ENCODE measurements at places on chromosomes 7 and 10.

GRCh38 chr7:131328377-131329175 lies 900 bp downstream of the MKLN1 start:
- DNase-seq, result no peak

DNA sequence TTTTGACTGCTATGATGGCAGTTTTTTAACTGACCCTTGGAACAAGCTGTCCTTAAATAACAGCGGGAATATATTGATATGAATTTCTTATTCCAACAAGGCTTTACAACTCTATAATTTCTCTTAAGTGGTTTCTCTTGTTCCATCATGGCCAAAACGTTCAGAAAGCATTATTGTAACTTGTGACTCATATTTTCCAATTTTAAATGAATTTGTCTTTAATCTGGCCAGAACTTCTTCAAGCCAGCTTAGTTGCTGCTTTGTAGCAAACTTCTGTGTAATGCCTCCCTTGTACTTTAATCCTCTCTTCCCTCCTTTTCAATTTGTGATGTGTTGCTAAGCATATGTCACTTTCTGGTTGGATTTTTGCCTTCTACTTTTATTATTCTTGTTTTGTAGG lies 271.9 kb downstream of the KIF20B start:
- no peak for DNase-seq

- no peak for DNase-seq
These were observed 22.7 kb upstream of the NKX6-2 start for GRCh38 chr10:132808383-132809231.

GRCh38 chr7:37441386-37441760 lies 7.3 kb downstream of the ELMO1 start:
- DNase-seq, result no peak

- DNase-seq, result no peak
These were observed 718.9 kb downstream of the GRID1 start for GRCh38 chr10:85647741-85648140.

DNA sequence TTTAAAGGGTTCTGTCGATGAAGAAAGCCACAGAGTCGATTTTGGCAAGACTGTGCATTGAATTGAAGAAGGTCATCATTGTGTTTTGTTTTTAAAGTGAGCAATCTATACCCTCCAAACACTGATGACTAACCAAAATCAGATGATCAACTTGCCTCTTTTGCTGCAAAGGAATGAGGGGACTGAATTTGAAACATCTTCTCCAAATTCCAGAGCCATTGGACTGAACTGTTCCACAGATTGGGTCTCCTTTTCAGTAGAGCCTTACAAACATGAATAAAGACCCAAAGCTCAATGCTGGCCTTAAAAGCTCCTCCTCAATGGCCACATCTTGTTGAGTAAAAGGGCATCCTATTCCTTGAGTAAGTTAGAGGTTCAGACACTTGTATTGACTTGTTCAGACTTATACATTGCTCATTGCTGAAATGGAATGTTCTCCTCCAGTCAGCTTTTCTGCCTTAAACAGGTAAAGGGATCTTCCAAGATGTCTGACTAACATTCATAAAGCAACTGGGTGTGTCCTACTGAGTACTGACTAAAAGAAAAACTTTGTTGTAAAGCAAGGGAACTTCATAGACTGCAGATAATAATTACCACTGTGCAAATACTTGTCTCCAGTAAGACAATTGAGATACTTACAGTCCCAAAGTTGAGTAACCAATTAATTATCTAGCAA lies 630.6 kb downstream of the KCNMA1 start:
- no peak for DNase-seq

DNA sequence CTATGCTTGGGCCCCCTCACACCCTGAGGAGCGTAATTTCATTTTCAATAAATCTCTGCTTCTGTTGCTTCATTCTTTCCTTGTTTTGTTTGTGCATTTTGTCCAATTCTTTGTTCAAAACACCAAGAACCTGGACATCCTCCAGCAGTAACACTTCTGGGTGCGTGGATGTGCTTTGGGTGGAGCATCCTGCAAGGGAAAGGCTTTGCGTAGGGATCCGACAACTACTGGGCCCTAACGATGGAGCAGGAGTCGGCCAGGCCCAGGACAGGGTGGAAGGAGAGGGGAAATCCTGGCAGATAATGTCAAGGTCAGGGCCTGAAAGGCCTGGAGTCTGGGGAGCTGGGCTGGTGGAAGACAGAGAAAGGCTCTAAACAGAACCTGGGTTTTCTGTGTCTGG lies 231.8 kb downstream of the ADAM12 start:
- no peak for DNase-seq

DNA sequence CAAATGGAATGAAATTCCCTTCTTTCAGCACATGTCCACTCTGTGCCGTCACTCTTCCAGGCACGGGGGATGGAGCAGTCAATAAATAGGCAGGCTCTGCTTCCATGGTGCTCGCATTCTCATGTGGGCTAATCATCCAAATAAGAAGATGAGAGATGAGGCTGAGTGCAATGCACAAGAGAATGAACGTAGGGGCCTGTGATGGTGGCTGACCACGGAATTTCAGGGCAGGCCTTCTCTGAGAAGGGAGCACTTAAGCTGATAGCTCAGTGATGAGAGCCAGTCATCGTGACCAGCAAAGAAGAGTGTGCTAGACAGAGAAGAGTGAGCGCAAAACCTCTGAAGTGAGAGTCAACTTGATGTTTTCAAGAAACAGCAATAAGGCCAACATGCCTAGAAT lies 47.9 kb downstream of the TAF3 start:
- no peak for DNase-seq

DNA sequence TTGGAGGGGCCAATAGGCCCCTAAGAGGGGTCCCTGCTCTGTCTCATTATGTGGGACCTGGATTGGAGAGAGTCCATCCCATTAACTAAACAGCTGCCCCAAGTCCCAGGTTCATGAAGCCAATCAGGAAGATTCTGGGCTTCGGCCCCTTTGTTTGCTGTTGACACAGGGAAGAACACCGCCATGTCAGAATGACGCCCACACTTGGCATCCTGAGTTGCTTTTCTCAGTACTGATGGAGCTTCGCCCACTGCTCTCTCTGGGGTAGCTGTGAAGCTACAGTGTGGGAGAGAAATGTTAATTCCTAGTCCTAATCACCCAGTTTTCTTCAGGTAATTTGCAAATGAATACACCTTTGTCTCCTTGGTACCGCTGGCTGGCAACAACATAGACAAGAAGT lies 264.7 kb downstream of the GLRX3 start:
- DNase-seq, result no peak

GRCh38 chr10:95837783-95838182 lies 70.0 kb upstream of the CC2D2B start:
- no peak for DNase-seq

GRCh38 chr10:11320809-11321520 lies 290.5 kb downstream of the USP6NL start:
- DNase-seq, result no peak

GRCh38 chr10:80272793-80273522 lies 16.5 kb downstream of the MAT1A start:
- DNase-seq, result no peak

DNA sequence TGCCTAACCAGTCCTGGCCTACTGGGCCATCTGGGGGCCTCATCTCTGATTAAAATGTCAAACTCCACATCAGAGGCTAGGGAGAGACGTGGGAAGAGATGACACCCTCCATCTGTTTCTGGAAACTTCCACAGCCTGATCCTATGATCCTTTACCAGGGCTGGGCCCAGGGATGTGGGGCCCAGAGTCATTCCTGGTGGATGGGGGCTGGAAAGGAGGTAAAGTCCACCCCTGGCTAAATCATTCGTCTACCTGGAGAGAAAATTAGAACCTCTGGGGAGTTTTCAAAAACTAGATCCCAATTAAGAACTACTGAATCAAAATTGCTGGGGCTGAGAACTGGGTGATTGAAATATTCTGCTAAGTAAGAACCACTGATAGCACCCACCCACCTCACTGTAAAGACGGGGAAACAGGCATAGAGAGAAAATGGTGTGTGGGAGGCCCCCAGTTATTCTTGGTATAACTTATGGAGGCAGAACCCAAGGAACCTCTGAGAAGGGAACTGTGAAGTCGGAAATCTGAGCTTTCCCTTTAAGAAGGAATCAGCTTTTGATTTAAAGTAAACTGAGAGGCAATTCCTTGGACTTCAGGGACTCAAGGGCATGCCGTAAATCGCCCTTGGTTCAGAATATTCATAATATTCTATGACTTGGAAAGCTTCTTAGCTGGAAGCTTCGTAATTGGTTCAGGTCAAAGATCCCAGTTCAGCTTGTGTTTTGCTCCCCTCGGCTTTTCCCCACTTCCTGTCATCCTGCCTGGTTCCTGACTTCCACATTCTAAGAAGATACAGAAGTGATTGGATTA lies 53.1 kb downstream of the PRKAG2 start:
- no peak for DNase-seq

GRCh38 chr7:16730937-16731336 lies 22.6 kb upstream of the TSPAN13 start:
- DNase-seq, result no peak

GRCh38 chr10:86447432-86447831 lies 74.2 kb downstream of the WAPL start:
- no peak for DNase-seq

- DNase-seq, result no peak
These were observed 668 bp downstream of the GPR37 start for GRCh38 chr7:124764847-124765400.

GRCh38 chr10:112689327-112690072 lies 242.5 kb downstream of the VTI1A start:
- DNase-seq, result peak; percentile 61

DNA sequence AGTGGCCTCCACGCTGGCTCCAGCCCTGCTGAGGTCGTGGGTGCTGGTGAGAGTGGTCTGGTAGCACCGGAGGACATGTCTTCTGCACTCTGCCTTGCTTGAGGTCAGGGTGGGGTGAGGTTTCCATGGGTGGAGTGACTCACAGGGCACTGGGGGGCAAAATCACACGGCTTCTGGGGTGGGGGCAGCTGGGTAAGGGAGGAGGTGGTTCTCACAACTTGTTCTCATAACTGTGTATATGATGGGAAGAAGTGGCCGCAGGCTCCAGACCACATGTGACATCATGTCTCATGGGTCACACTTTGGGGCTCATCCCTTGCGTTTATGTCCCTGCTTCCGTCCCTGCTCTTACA lies 884 bp upstream of the PRF1 start:
- no peak for DNase-seq

DNA sequence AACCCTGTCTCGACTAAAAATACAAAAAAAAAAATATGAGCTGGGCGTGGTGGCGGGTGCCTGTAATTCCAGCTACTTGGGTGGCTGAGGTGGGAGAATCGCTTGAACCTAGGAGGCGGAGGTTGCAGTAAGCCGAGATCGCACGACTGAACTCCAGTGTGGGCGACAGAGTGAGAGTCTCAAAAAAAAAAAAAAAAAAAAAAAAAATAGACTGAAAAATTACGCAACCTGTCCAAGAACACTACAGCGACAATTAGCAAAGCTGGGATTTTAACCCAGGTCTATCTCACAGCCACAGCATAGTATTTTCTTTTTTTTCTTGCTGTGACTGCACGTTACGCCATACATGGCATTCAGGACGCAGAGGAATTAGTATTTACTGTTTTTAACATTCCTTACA lies 1.1 kb upstream of the RABGEF1 start:
- DNase-seq, result no peak

- no peak for DNase-seq
These were observed 223.6 kb upstream of the KMT2E start for GRCh38 chr7:104790440-104790839.

GRCh38 chr7:138978541-138979184 lies 2.5 kb downstream of the KIAA1549 start:
- DNase-seq, result no peak

DNA sequence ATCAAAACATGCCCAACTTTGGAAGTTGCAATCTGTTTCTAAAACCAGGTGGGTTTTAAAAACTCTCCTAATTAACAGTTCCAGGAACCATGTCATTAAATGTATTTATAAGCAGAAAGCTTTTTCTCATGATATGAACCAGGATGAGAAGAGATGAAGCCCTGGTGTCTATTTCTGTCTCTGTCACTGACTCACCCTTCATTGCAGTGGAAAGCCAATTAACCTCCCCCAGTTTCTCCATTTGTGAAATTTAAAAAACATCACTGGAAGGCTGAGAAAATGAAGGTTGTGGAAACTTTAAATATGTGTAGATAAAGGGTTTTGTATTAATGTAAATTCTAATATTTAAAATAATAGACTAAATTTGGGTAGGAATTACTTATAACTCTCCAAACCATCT lies 1088.0 kb downstream of the SORCS1 start:
- no peak for DNase-seq

DNA sequence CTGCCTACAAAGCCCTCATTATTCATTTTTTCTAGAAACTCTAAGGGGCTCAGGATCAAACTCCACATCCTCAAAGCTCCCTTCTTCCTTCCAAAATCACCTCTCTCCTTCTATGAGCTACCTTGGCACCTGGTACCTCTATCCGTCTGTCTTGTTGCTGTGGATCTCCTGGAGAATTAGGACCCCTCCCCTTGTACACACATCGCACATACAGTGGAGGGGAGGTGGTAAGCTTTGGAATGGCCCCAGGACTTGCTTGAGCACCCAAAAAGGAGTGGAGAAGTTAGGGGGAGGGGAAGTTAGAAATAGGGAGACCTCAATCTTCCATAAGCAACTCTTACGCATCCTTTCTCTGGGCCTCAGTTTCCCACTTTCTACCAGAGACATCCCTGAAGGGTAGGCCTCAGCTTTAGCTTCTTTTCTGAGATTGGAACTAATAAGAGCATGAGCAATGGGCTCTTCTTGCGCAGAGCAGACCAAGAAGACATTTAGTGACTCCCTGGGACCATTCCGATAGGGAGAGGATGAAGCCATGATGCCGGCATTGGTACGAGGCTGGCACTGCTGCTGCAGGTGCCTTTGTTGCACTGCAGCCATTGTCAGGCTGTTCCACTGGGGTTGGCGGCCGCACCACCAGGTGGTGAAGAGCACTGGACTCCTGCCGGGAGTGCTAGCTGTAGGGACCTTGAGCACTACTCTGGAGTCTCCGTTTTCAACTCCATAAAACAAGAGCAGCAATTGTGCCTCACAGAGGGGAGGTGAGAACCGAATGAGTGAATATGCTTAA lies 4.5 kb downstream of the CYP26C1 start:
- DNase-seq, result no peak

GRCh38 chr7:158549176-158549615 lies 38.4 kb downstream of the PTPRN2 start:
- no peak for DNase-seq

DNA sequence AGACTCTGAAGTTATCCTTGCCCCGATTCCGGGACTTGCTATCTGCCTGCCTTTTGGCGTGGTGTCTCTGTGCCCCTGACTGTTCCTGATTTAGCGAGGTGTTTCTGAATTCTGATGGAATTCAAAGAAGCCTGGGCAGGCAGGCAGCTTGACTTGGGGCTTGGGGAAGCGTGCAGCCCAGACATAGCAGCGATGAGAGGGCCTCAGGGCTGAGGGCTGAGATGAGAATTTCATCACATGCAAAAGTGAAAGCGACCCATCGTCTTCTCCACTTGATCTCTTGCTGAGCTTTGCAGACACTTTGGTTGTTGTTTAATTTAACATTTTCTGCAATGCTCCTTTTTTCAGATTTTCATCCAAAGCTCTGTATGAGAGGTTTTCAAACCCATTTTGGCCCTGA lies 57.8 kb downstream of the TCF7L2 start:
- no peak for DNase-seq

- DNase-seq, result no peak
These were observed 57.4 kb upstream of the ADO start for GRCh38 chr10:62746951-62747729.
